Skeletal muscle cell (primary cell): ENCODE measurements at places on chromosomes 1 and 21.

GRCh38 chr1:36906555-36906954, 127.8 kb downstream of the GRIK3 start:
- DNase-seq, result no peak

GRCh38 chr21:39961251-39961650, 94.0 kb downstream of the PCP4 start:
- no peak for DNase-seq

DNA sequence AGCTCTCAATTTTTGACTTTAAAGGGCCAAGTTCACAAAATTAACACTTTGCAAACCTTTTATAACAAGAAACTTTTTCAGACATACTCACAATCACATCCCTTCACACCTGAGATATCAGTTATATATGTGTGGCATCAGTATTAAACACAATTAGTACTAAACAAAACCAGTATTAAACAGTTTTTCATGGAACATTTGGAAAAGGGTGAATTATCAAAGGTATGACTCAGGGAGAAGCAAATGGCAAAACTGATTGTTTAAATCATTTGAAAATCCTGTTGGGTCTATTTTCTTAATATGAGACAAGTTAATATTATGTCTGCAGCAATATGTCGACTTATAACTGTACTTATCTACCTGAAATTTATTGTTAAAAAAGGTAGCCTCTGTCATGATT, 587.3 kb downstream of the NEGR1 start:
- no peak for DNase-seq

DNA sequence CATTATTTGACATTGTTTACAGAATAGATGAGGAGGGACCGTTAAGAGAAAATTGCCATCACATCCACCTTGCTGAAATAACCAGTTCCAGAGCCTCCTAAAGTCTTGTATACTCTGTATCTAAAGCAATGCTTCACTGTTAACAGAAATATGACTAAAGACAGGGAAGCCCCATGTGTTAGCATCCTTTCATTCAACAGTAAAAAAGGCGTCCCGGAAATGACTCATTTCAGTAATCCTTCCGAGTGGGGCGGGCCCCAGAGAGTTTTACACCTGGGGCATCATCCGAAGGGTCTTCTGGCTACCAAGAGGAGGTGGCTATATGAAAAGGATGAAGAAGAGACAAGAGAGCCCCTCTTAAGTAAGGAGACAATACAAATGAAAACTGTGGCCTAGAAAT, 227.2 kb downstream of the SLC45A1 start:
- no peak for DNase-seq

DNA sequence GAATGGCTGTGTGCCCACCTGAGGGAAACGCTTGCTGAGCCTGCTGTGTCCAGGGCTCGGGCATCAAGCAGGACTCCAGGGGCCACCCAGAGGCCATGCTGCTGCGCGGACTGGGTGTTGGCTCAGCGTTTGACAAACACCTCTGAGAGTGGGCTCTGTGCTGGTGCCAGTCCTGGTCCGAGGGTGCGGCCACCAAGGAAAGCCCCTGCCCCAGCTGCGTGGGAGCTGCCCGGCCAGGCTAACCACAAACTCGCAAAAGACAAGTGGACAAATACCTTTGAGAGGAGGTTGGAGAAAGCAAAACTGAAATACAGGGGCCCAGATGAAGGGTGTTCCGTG, 65.6 kb upstream of the TTC34 start:
- no peak for DNase-seq
